ENCODE measurements at places on chromosomes 5 and 9.

GRCh38 chr5:153084511-153084910, 406.0 kb upstream of the GRIA1 start:
- no peak for DNase-seq

DNA sequence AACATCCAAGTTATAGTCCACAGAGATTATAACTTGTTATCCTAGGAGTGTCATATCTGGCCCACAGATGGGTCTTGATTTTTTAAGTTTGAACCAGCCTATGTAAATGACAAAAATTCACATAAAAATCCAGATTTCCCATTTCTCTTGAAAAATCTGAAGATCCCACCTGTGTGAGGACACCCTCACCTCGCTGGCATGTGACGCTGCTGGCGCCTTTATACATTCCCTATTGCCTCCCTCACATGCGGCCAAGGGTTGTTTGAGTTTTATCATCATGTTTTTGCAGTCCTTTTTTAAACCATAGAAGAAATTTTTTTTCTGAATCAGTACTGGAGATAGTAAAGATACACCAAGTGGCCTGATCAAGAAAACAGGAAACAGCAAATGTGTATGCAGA, 25.9 kb upstream of the PPP1R2B start:
- no peak for DNase-seq

- no peak for DNase-seq
Observed at GRCh38 chr9:1049641-1050040, 516 bp upstream of the DMRT2 start.

DNA sequence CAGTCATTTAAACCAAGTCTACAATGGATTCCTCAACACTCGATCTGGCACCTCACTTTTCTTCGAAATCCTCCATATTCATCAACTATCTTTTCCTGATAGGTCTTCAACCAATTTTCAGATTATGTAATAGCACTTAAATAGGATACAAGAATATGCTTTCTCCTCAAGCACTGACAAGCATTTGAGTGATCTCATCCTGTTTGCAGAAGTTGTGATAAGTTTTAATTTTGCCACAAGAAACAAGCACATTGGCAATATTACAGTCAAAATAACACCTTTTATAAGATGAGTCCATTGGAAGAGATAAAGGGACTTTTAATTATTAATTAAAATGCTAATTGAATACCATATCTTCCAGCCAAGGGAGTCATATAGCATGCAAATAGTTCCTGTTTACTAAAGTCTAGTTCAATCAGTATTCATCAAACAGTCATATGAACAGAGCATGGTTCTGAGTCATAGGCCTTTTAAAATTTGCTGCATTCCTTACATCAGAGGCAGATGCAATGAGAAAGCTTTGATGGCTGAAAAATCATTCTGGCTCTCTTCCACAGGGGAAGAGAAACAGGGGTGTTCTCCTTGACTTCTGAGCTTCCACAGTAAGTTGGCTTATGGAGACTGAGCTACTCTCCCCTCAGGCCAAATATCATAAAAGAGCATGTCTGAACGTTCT, 32.7 kb upstream of the ZCCHC9 start:
- no peak for DNase-seq

DNA sequence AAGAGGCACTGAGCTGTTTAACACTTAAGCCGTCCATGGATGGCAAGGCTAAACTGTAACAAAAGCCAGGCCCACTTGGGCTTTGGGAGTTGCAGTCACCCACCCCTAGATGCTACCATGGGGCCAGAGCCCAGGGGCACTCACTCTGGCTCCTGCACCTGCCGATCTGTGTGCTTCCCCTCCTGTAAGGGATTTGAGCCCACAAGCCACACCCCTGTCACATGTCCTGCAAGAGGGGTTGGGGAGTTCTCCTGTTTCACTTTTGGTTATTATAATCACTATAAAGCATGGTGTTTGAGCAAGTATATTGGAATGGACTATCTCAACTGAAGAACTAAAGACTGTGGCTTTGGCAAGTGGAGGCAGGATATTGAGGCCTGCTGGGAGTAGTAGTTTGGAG, 14.0 kb upstream of the GPR151 start:
- no peak for DNase-seq

- no peak for DNase-seq
Observed at GRCh38 chr9:126062158-126062886, 264.3 kb upstream of the MVB12B start.

GRCh38 chr5:109614301-109614700, 75.4 kb upstream of the MAN2A1 start:
- no peak for DNase-seq

DNA sequence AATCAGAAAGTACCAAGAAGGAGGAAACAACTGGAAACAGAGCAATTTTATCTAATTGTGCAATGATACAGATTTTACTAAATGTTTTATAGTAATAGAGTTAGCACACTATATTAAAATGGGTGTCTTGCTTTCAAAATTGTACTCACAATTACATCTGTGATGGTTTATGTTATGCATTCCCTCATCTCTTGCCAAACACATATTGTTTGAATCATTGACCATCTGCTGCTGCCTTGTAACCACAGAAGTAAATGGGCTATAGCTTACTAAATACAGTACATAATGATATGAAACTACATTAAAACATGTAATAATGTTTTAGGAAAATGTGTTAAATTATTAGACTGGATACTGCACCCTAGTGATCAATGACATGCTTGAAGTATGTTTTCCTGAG, 158.1 kb downstream of the SLC25A46 start:
- DNase-seq: no peak

GRCh38 chr5:103031607-103032006, 88.3 kb downstream of the GIN1 start:
- DNase-seq: no peak

GRCh38 chr5:57113481-57113880, 60.4 kb upstream of the GPBP1 start:
- no peak for DNase-seq

DNA sequence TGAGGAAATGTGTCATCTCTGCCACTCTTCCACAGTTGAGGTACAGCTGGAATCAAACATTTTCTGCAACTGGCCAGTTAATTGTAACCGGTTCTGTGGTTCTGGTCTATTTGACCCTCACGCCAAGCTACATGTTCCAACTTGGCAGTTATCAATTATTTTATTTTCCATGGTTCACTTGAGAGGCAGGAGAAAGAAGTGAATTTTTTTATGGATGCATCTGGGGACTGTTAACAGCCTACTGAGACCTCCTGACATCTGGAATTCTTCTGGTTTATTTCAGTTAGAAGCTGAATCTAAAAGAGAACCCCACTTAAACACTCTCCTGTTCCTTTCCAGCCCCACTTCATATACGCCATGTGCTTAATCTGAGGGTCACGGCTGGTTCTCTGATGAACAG, 372.3 kb downstream of the DNAH5 start:
- no peak for DNase-seq

DNA sequence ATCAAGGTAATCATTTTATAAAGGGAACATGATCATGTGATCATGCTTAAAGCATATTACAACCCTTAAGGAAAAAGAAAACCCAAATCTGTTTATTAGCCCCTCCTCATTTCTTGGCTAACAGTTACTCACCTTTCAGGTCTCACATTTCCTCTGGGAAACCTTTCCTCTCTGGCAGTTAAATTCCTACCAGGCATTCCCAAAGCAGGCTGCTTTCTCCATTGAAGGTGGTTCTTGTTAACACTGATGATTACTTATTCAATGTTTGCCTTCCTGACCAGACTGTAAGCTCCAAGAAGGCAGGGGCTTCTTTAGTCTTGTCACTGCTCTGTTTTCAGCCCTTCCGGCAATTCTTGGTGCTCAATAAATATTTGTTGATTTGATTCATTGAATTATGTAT, 59.9 kb downstream of the PLK2 start:
- no peak for DNase-seq

DNA sequence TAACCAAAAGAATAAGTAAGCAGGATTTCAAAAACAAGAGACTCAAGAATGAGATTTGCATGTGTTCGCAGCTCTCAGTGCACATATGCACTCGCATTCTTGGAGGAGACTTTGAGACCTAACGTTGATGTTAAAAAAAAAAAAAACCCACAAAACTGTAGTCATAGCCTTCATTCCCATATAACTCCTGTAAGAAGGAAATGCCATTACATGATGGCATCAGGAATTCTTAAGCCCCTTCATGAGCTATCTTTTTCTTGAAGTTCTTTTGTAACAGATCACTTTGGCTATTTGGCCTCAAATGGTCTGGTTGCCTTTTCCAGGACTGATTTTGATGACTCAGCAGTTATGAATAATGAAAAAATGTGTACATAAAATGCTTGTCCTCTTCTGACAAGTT, 113.8 kb downstream of the ALDH1A1 start:
- no peak for DNase-seq

GRCh38 chr5:36152324-36153297, 700 bp downstream of the SKP2 start:
- DNase-seq: no peak

GRCh38 chr9:123725389-123725788, 204.5 kb downstream of the DENND1A start:
- no peak for DNase-seq

DNA sequence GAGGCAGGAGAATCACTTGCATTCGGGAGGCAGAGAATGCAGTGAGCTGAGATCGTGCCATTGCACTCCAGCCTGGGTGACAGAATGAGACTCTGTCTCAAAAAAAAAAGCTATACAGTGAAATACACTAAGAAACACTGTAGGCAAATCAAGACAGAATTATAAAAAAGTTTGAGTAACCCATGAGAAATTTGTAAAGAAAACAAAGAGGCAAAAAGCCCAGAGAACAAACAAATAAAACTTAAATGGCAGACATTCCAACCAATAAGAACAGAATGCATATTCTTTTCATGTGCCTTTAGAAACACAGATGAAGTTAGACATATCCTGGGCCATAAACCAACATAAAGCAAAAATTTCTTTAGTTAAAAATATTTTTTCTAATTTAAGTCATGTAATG, 30.6 kb downstream of the ZNF169 start:
- no peak for DNase-seq

GRCh38 chr9:16925426-16925825, 55.0 kb upstream of the BNC2 start:
- no peak for DNase-seq

- no peak for DNase-seq
Observed at GRCh38 chr9:83304686-83305085, 233.5 kb downstream of the FRMD3 start.

DNA sequence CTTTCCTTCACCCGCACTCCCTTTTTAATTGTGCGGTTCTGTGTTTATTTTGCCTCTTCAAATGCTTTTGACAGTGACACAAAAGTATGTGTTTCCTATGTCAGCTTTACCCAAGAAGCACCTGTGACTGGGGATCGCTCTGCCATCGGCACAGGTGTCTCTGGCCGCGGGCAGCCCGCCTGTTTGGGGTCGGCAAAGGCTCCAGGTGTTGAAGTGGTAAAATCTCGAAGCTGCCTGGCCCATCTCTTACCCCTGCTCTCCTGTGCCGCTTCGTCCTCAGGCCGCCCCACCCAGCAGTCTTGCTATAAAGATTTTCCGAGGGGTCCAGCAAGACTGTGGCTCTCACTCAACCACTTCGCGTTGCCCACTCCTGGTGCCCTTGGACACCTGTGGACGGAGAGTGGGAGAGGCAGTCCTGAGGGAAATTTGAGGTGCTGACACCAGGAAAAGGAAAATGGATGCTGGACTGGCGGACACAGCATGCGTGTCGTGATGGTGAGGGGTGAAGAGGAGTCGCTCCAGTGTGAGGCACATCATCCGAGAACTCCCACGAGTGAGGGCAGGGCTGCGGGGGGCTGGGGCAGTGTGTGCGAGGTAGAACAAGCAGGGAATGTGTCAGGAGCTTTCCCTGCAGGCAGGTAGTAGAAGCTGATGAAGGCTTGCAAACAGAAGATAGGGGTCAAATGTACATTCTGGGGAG, 29.1 kb upstream of the CEP72 start:
- no peak for DNase-seq

- DNase-seq: no peak
Observed at GRCh38 chr5:176594554-176594953, 15.4 kb downstream of the GPRIN1 start.

DNA sequence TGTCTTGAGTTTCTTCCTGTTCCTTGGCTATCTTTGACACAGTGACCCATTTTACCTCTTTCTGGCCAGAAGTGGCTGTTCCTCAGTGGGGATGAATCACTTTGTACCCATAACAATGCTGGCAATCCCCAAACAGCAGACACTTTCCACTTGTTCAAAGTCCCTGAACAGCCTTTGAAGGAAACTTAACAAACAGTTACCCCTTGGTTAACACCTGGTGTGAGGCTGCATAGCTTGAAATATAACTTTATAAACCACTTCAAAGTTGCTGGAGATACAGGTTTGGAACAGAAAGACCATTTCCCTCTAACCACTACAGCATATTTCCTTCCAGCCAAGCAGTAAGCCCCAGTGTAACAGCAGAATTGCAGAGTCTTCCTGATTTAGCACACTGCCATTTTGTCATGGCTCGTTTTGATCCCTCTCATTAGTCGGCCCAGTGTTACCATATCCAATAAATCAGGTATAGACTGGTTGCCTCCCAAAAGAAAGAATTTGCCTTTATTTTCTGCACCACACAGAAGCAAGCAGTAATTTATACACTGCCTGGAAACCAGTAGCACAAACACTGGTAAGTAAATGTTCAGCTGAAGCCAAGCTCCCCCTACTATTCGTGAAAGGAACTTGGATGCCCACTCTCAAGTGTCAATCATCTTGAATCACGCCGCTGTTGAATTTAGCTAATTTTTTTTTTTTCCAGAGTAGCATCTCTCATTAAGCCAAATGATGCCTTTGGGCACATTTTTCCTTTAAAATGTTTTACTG, 225.9 kb downstream of the PIK3R1 start:
- DNase-seq: no peak

- DNase-seq: no peak
Observed at GRCh38 chr5:37214550-37214949, 34.6 kb downstream of the CPLANE1 start.

DNA sequence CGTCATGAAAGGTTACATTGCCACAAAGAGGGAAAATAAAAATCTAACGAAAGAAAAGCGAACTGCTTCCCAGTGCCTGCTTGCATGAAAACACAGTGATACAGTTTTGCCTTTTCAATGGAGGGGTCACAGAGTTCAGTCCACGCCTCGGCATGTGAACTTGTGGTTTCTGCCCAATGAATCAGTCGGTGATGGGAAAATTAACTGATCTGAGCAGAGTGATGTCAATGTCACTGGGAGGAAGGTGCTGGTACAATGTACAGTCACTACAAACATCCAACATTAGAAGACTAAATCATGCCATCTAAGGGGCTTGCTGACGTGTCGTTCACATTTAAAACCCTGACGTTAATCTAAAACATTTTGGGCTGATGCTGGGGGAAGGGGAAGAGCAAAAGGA, 151.8 kb upstream of the MSX2 start:
- DNase-seq: no peak

- DNase-seq: no peak
Observed at GRCh38 chr5:75200776-75201175, 35.9 kb downstream of the ANKRD31 start.

- DNase-seq: no peak
Observed at GRCh38 chr5:146744068-146744745, 134.3 kb downstream of the PPP2R2B start.

GRCh38 chr9:33320568-33321261, 30.4 kb downstream of the NFX1 start:
- DNase-seq: no peak

DNA sequence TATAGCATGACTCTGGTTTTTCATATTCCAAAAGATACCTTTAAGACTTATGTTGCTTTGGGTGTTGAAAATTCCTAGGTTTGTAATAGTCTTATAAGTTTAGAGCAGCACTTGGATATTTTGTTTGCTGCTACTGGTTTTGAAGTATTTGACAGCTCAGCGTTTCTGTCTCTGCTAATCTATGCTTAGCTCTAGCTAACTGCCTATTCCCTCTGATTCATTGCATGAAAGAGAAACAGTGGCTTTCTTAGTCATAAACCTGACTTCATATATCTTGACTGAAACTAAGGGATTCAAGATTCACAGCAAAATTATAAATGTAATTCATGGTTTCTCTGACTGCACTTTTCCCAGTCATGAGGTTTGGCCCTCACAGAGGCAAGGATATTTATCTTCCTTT, 35.6 kb upstream of the ANXA1 start:
- no peak for DNase-seq

Data from activated gamma-delta T cell (primary cell).